Stimulated activated CD8-positive, alpha-beta memory T cell treated with anti-CD3 and anti-CD28 coated beads, Interleukin-7, amount 100 ng/mL, for 1 hour (primary cell): ENCODE measurements at places on chromosomes 11 and 22.

DNA sequence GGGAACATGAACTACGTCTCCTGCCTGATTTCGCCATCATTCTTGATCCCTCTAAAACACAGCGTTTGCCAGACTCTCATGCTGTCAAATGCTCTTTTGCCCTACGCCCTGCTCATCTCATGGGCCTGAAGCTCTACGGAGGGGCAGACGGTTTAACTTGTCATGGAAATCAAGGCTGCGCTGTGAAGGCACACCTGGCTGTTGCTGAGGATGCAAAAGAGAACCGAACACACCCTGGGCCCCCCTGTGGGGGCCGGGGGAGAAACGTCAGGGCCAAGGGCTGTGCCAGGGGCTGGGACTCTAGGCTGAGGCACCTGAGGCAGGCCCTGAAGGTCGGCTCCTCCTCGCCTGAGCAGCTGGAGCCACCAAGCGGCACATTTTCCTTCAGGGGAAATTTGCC is 957.2 kb downstream of the BRD1 start:
- DNase-seq = no peak

GRCh38 chr22:45531441-45532234 is 29.0 kb downstream of the FBLN1 start:
- DNase-seq = no peak

DNA sequence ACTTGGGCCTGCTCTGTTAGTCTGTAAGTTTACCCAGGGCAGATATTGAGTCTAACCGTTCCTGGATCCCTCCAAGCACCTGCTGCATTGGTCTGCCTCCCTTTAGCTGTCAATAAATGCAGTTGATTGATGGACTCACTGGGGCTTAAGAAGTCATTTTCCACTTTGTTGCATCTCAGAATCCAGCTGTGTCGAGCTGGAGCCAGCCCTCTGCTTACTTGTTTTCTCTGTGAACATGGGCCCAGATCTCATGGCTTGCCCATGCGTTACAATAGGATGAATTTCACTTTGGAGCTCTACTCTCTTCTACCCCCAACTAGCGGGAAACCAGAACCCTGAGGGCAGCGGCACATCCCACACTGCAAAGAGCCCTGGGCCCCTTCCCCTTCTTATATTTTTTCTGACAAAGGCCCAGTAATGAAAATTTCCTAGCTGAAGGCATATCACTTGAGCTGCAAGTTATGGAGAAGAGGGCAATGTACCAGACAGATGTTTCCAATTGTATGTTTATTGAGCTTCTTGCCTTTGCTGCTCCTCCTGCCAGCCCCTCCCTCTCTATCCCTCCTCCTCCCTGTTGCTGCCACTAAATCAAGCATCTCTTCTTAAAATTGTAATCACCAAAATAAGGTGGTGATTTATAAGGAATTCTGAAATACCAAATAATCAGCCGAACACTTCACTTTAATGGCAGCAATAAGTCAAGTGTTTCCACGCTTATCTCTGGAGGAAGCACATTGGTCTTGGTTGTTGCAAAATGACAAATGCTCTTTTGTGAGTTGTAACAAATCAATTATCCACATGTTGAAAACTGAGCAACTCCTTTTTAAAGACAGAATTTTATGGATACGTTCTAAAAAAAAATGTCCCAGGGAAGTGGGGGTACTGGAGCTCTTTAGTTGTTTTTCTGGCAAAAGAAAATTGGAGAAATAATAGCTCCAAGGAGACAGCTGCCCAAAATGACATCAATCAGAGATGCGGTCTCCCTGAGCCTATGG is 212.3 kb upstream of the ZBED5 start:
- DNase-seq = no peak

DNA sequence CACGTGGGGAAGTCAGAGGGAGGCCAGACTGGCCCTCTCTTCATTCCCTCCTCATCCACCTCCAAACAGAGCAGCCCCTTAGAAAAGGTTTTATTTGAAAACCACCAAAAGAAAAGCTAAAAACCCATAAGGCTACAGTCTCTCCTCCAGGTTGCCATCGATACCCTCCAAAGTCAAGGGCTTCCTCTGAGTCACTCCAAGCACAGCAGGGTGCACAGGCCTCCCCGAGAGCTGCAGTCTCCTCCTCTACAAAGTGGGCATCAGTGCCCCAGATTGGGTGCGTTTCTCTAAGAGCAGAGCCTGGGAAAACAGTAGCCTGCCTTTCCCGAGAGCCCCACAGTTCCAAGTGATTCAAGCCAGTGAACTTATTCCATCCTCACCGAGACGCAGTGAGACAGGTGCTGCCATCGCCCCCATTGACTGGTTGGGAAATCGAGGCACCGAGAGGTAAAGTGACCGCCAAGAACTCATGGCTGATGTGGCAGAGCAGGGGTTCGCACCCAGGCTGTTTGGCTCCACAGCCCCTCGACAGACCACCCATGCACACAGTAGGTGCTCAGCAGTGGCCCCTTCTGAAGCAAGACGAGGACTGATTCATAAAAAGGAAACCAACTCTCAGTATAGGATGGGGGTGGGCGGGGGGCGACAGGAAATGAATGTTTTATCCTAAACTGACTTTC is 91.7 kb upstream of the SHISAL1 start:
- no peak for DNase-seq

GRCh38 chr11:17639781-17640180 is 79.6 kb upstream of the MYOD1 start:
- no peak for DNase-seq

GRCh38 chr11:13784855-13785254 is 116.4 kb downstream of the FAR1 start:
- DNase-seq = no peak

GRCh38 chr11:134250246-134250645 is 2.9 kb downstream of the THYN1 start:
- DNase-seq = no peak

GRCh38 chr11:109933126-109933525 is 160.1 kb upstream of the ZC3H12C start:
- DNase-seq = no peak
